ENCODE measurements at places on chromosomes 6 and 20.

DNA sequence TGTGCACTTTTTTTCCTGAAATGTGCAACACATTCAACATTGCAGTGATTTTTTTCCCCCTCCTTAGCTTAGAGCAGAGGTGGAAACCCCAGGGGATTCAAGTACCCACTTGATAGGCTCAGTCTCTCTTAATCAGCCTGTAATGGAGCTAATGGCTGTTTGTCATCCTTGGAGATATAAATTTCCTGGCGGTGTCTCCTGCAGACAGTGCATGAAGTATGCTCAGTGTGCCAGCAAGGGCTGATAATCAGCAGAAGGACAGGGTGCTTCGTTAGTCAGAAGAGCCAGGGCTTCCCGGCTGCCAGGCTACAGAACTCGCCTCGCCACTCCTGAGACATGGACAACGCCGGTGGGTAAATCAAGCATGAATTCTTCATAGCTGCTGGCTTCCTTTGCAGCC is 69.8 kb upstream of the PHACTR2 start:
- DNase-seq, result no peak

DNA sequence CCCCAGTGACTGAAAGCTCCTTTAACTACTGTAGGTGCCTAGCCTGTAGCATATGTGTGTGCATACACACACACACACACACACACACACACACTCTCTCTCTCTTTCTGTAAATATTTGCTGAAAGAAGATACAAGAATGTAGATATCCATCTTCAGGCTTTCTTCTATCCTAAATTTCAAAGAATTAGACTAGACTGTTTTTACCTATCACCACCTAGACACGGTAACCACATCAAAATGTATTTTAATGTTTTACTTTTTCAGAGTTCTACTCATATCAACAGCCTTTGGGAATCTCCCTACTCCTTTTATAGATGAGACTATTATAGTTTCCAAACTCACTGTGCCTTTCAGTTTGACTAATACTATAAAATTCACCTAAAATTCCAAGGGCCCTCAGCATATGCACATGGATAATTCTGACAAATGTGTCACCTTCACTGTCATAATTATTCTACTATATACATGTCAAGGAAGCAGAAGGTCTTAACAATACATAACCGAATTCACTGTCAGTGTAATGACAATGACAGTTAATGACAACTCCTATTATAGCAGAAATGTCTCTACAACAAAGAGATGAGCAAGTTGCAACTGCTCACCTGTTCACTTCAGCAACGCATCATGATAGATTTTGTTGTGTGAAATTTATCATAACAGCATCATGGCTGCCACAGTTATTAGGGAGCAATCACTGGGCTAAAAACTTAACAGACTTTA is 236.5 kb downstream of the GMPR start:
- DNase-seq, result no peak

- DNase-seq, result no peak
Observed at GRCh38 chr6:12147557-12148316, 135.6 kb downstream of the HIVEP1 start.

DNA sequence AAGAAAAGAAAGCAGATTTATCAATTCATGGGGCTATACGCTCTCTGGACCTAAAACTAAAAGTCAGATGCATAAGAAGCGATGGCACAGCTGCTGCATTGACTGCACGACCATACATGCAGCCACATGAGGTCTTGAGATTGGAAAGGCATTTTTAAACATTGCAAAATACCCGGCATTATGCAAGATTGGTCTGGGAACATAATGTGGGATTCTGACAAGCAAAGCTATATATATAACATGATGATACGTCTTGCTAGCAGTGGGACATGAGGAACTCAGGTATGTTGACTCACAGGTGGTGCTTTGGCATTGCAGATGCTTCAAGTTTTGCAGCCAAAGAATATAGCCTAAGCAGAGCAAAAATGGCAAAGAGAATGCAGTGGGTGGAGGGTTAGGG is 55.1 kb downstream of the SAMD3 start:
- DNase-seq, result no peak

- DNase-seq, result no peak
Observed at GRCh38 chr6:45655745-45656476, 278.2 kb upstream of the SUPT3H start.

GRCh38 chr6:121791396-121792315 is 356.2 kb downstream of the GJA1 start:
- no peak for DNase-seq

Measured in ecto neural progenitor cell (in vitro differentiated cells).